ENCODE measurements at places on chromosomes 5 and 9.

DNA sequence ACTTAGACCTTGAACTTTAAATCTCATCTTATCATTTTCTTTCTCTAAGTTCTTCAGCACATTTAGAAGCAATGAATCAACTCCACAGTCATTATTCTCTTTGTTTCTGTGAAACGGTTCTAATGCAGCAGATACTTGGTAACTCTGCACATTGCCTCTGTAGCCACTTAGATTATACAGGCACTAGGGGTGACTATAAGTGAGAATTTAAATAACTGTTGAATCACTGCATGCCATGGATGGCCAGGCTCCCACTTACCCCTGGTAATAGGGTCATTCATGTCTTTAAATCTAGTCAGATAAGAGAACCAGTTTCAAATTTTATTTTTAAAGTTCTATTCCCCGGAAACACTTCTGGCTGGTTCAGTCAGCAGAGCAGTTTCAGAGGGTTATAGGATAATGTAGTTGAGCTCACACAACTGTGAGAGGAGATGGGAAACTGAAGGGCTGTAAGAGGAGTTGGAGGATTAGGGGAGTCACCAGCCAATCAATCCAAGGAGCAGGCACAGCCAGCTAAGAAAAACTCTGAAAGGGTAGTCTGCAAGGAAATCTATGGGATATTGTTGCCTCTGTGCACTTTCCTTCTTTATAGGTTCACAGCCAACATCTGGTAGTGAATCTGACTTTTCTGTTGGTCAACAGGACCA is 4.2 kb upstream of the MINAR2 start:
- no peak for DNase-seq

GRCh38 chr5:89265511-89266179 is 382.7 kb upstream of the MEF2C start:
- peak; percentile 84 for DNase-seq

GRCh38 chr9:95459178-95459577 is 57.6 kb downstream of the PTCH1 start:
- no peak for DNase-seq

- DNase-seq = peak; percentile 79
These were observed 61.5 kb downstream of the FXN start for GRCh38 chr9:69097064-69097463.

GRCh38 chr5:40405996-40406740 is 273.5 kb upstream of the PTGER4 start:
- no peak for DNase-seq

DNA sequence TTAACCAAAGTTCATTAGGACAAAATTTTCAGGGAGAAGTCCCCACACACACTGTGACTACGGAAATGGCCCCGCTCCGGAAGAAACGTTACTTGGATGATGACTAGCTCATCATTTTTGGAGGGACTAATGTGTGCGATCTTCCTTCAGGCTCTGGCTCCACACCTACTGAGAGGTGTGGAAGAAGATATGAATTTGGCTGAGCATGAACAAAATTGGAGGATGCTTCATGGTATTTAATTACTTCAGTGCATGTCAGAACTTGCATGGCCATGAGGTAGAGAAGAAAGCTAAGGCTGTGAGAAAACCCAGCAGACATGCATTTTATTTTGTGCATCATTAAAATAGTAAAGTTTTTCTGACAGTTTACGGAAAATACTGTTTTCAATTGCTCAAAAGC is 202.1 kb upstream of the TLE4 start:
- DNase-seq = no peak

DNA sequence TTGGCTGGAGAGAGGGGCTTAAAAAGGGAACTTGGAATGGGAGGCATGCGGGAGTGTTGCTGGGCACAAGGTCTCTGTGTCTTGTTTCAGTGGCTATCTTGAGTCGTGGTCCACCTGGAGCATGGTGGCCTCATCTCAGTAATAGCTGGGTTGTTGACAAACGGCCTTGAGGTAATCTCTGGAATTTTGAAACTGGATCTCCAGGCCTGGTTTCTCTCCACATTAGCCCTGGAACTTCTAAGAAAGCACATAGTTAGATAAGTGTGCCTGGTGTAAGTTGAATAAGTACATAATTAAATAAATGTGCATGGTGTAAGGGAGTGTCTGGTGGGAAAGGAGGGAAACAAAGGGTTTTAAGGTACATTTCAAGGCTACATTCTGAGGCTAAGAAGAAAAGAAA is 62.2 kb downstream of the INIP start:
- DNase-seq = no peak

Measured in fibroblast of mammary gland (primary cell).